ENCODE measurements at places on chromosomes 3 and 15.

DNA sequence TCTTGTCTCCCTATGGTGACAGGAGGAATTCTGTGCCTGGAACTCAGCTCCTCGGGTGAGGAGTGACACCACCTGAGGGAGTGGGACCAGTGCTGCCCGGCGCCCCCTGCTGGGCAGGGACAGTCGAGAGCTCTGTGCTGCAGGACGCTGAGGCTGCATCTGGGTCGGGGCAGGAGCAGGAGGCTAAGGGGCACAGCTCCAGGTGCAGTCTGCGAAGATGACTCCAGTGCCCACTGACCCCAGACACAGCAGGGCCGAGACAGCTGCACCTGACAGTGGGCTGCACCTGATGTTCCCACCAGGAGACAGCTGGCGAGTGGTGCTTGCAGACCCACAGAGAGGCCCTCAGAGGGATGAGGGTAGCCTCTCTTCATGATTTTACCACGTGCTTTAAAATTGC lies 152.9 kb downstream of the ATP10A start:
- DNase-seq, result peak; percentile 43

DNA sequence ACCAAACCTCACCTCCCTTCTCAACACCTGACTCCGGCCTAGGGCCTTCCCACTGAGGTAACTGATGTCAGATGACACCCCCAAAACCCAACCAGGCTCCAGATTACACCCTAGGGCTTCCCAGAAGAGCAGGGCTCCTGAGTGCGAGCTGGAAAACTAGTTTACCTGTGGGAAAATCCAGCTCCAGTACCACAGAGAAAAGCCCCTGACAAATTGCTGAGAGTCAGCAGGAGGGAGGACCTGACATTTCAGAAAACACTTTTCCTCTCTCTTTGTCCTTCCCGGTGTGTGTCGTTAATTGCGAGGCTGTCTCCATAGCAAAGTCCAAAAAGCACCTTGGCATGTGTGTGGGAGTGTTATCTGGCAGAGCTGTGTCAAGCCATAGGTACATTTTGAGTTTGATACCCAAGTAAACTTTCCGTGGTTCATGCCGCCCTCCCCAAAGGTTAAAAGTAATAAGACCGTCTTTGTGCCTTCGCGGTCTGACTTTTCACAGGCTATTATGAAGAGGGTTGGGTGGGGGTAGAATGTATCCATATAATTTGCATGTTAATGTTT lies 79.8 kb upstream of the FNDC3B start:
- DNase-seq, result no peak

GRCh38 chr3:72754582-72754981 lies 93.7 kb downstream of the SHQ1 start:
- DNase-seq, result no peak

GRCh38 chr15:22942306-22942855 lies 37.8 kb downstream of the CYFIP1 start:
- no peak for DNase-seq

- DNase-seq, result no peak
Observed at GRCh38 chr3:161851941-161852566, 355.4 kb downstream of the OTOL1 start.

DNA sequence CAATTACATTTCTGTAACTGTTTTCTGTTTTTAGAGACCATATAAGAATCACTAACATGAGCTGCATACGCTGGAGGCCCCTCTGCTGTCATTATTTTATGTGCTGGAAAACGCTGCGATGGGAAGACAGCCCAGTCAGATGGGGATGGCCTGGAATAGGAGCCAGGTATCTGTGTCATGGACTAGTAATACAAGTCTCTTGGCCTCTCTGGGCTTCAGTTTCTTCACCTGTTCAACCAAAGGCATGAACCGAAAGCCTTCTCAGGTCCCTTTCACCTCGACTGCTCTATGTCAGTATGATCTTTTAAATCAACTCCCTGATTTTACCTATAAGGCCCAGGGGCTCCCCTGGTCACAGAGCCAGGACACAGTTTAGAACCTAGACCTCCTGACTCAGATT lies 14.6 kb upstream of the RFTN1 start:
- DNase-seq, result no peak

GRCh38 chr15:89442671-89443307 lies 53.6 kb downstream of the RHCG start:
- DNase-seq, result peak; percentile 15

DNA sequence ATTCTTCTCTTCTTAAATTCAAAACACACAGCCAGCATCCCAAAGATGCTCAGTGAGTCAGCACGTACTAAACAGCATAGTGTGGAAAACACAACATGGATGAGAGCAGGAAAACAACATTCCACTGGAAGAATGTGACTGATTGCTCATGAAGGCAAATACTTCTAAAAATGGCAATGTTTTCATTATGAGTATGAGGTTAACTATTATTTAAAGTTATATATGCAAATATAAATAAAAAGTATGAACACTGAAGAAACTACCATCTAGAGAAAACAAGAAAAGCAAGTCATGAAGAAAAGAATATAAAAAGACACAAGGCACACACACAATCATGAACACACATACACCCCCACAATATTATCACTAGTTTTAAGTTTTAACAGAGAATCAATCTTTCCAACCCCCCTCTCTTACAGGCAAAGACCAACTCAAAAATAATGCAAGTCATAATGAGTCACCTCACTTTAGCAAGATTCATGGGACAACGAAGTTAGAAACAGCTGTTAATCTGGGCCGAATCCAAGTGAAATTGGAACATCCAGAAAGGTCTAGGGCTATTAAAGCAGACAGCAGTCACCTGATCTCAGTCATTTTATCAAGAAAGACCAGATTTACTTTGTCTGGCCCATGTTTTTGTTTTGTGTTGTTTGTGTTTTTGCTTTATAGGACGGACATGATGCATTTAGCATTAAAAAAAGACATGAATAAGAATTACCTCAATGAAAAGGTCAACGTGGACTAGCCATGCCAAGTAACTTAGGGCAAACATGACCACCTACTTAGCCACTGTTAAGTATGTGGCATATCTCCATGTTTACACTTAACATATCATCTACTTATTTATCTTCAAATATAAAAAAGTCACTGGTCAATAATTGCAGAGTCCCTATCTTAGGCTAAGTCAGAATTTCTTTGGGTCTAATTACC lies 18.1 kb downstream of the GBE1 start:
- no peak for DNase-seq

GRCh38 chr3:76034649-76035048 lies 249.3 kb upstream of the ZNF717 start:
- no peak for DNase-seq

GRCh38 chr15:88484682-88485331 lies 17.3 kb downstream of the MRPS11 start:
- DNase-seq, result no peak

DNA sequence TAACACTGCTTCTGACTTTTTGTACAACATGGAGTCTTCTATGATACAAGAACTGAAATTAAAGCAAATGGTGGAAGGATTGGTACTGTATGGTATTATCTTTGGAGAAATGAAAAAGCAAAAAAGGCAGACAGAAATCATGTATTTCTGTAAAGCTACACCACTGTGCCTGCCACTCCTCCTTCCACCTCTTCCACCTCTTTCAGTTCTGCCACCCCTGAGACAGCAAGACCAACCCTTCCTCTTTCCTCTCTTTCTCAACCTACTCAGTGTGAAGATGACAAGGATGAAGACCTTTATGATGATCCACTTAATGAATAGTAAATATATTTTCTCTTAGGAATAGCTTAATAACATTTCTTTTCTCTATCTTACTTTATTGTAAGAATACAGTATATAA lies 57.0 kb downstream of the CD200 start:
- no peak for DNase-seq

- DNase-seq, result no peak
Observed at GRCh38 chr15:66885281-66885915, 180.0 kb upstream of the SMAD3 start.

- DNase-seq, result no peak
Observed at GRCh38 chr3:71944482-71945065, 159.6 kb upstream of the PROK2 start.

- no peak for DNase-seq
Observed at GRCh38 chr3:150523538-150523937, 22.8 kb downstream of the SERP1 start.

- DNase-seq, result no peak
Observed at GRCh38 chr3:133675631-133676335, 14.0 kb upstream of the TOPBP1 start.

DNA sequence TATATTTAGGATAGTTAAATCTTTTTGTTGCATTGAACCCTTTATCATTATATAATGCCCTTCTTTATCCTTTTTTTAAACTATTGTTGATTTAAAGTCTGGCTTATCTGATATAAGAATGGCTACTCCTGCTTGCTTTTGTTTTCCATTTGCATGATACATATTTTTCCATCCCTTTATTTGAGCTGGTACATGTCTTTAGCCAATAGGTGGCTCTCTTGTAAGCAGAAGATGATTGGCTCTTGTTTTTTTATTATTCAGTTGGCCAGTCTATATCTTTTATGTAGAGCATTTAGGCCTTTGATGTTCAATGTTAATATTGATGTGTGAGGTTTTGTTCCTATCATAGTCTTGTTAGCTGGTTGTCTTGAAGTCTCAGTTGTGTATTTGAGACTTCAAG lies 99.5 kb upstream of the MCTP2 start:
- no peak for DNase-seq

DNA sequence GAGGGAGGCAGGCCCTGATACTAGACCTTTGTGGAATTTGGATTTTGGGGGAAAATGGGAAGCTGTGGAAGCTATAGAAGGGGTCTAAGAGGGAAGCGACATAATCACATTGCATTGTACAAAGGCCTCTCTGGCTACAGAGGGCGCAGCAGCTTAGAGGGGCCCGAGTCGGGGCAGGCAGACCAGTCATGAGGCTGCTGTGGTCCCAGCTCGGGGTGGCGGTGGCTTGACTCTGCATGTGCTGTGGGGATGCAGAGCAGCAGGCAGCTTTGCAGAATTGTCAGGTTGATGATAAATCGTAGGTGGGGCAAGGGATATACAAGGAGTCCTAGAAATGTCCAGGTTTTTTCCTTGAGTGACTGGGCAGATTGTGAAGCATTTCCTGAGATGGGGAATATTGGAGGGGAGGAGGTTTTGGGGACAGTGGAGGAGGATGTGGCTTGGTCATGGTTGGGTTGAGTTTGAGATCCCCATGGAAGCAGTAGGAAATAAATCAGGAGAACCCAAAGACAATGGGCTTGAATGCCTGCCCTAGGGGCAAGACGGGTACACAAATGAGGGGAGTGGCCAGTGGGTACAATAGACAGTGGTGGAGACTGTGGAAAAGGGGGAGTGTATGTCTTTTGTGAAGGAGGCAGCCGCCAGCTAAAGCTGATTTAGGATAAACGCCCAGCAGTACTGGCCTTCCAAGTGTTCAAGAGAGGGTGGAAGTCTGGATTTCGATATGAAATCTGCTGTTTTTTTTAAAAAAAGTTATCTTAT lies 94.1 kb downstream of the HMG20A start:
- DNase-seq, result no peak

- DNase-seq, result no peak
Observed at GRCh38 chr3:196399485-196399945, 32.7 kb downstream of the UBXN7 start.

DNA sequence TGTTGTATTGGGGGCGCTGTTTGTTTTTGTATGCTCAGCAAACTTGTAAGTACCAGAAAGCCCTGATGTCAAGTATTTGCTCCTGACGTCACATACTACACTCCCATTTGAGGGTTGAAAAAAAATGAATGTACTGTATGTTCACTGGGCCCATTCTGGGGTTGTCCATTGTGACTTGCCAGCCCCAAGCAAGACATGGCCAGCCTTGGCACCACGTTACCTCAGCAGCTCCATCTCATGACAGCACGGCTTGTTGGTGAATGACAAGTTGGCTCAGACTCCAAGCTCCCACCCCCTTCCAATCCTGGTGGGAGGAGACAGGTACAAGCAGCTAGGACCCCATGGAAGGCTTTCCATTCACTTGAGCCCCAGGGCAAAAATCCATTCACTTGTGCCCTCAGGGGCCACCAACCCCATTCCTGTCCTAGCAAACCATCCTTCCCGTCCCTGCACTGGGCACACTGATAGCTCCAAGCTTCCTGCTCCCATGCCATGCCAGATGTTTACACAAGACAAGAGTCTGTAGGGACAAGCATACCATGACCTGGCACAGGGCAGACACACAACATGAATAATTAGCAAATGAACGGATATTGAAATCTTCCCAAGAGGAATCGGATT lies 1.6 kb downstream of the PHGR1 start:
- no peak for DNase-seq

GRCh38 chr15:52789601-52790168 lies 451 bp downstream of the ONECUT1 start:
- no peak for DNase-seq

- no peak for DNase-seq
Observed at GRCh38 chr3:178750639-178751300, 214.5 kb downstream of the KCNMB2 start.

GRCh38 chr15:44265757-44266156 lies 22.8 kb upstream of the GOLM2 start:
- DNase-seq, result no peak

DNA sequence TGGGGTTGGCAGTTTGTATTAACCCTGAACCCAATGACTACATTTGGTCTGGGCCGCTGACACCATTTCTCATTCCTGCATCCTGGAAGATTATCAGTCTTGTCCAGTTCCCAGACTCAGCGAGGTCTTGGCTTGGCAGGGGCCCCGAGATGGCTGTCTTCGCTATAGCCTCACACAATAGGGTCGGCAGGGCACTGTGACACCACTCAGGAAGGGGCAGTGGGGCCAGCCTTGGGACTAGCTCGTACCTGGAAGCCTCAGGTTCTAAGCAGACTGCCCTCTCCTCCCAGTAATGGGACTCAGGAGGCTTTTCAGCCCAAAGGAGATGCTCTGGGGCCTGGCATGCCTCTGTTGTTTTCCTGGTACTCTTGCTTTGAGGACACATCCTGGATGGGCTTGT lies 9.1 kb downstream of the TEX264 start:
- DNase-seq, result no peak

DNA sequence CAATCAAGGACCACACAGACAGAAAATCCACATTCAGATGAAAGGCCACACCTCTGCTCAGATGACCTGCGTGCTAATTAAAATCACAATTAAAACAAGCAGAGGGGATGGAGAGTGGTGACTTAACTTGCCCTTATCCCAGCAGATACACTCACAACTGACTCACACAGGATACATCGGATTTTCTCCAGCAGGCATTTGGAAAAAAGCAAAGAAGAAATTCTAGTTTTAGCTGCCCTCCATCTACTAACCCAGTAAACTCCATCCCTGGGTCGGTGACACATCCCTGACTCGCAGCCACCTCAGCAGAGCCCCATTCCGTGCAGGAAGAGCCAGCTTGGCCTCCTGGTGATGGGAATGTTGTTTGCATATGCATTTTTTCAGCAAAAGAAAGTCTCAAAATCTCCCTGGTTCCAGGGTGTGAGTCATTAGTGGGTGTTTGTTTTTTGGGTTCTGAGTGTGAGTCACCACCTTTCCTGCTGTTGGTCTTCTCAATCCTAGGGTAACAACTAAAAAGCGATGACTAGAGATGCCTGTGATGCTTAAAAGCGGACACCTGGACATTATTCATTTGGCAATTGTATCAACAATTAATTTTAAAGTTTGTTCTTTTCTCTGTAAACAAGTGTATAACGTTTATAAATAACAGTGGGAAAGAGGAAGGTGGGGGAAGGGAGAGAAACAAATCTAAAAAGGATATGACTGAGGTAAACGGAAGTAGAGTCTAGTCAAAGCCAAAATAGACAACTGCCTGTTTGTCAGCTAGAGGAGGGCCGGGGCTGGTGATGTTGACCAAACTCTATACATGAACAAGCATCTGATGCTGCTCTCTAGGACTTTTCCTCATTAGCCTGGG lies 49.8 kb upstream of the SLC4A7 start:
- peak; percentile 15 for DNase-seq

GRCh38 chr3:39474126-39474515 lies 6.6 kb downstream of the MOBP start:
- DNase-seq, result no peak

All from T-cell (primary cell).